GM06990 (cell line): ENCODE measurements at places on chromosomes 7 and 10.

GRCh38 chr10:46216836-46217751 is 69.7 kb upstream of the ANTXRL start:
- no peak for DNase-seq

DNA sequence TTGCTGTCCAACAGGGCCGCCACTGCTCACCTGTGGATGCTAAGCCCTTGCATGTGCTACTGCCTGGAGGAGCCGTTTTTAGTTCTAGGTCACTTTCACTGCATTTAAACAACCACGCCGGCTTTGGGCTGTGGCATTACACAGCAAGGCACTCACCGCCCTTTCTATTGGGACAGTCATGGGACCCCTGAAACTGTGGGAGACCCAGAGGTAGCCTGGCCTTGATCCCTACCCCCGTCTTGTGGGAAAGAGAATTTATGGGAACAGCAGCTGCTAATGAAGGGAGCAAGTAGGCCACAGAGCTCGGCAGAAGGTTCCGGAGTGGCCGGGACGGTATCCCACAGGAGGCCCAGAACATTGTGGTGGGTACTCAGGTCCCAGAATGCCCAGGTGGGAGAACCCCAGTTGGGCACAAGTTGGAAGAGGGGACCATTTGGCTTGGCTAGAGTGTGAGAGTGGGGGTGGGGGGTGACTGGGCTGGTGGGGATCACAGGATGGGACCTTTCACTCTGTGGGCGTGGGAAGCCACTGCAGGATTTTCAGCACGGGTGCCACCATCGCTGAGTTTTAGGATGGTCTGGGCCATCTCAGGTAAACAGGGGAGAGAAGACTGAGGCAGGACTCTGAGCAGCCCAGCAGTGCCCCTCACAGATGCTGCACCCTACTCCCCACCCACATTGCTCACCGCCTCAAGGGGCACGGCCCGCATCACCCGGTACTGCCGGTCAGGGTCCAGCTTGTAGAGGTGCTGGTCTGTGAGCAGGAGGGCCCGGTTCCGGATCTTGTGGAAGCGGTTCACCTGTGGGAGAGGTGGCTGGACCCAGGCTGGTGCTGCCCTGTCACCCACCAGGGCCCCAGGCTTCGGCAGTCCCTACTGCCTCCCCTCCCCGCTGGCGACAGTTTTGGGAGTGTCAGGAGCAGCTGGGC is 15.2 kb downstream of the MYO1G start:
- DNase-seq: no peak

DNA sequence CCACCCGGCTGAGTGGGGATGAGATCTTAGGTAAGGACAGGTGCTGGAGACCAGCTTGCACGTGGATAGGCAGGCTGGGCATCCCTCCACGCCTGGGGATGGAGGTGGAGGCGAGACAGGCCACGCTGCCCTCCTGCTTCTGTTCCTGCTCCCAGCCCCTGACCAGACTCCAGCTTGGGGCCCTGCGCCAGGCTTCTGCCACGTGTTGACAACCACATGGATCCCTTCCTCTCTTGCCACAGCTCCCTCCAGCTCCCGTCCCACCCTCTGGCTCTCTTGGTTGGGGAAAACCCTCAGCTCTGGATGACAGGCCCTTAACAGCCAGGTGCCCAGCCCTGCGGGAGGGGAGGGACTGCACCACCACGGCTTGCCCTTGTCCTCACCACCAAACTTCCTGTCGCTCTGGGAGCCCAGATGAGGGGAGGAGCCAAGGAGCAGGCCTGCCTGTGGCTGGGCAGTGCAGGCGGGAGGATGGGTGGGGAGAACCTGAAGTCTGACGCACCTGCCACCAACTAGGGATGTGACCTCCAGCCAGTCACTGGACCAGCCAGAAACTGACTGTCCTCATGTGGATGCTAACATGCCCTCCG is 36.0 kb downstream of the KCNH2 start:
- no peak for DNase-seq

- no peak for DNase-seq
Observed at GRCh38 chr10:98215373-98215772, 52.6 kb downstream of the LOXL4 start.

DNA sequence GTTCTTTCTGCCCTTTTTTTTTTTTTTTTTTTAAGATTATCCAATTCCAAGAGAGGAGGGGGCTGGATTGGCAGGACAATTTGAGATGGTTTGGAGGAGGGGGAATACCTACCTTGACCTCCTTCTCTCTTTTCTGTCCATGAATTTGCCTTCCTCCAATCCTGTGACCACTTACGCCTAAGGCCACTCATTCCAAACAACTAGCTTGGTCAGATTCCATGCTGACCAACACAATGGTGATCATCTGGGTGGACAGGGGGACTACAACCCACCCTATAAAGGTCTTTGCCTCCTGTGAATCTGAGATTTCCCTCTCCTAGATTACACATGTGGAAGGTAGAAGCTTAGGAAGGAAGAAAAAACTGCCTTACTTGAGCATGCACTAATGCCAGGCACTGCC is 2.3 kb upstream of the LDB1 start:
- no peak for DNase-seq

GRCh38 chr10:70368774-70369482 is 13.5 kb downstream of the LRRC20 start:
- DNase-seq: no peak

DNA sequence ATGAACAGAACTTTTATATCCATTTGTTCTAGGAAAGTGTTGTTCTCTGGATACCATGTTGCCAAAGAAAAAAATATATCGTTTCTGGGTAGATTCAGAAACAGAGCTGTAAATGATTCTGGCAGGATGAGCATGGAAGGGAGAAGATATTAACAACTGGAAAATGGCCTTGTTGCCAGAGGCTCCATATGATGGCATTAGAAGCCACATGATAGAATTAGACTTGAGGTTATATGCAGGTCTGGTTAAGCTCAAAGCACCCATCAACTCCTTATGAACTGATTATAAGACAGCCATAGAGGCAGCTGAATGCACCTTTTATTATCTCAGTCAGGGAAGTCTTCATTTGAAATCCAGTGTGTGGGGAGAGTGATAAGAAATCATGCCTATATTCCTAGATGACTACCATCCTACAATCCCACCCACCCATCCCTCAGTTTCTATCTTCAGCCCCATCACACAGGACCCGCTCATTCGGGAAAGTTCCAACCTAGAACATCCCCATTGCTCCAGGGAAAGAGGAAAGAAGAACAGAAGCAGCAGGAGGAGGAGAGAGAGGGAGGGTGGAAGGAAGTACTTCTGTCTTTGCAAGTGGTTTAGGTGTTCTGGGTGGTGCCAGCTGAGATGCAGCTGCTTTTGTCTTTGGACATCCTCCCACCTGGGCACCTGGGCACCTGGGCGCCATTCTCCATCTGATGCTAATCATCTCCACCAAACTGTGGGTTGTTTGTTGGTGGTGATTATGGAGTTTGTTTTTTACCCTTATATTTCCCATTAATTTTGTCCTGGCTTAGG is 25.5 kb upstream of the TRIL start:
- DNase-seq: no peak

- peak; percentile 64 for DNase-seq
Observed at GRCh38 chr7:24963218-24963617, 16.8 kb downstream of the OSBPL3 start.

DNA sequence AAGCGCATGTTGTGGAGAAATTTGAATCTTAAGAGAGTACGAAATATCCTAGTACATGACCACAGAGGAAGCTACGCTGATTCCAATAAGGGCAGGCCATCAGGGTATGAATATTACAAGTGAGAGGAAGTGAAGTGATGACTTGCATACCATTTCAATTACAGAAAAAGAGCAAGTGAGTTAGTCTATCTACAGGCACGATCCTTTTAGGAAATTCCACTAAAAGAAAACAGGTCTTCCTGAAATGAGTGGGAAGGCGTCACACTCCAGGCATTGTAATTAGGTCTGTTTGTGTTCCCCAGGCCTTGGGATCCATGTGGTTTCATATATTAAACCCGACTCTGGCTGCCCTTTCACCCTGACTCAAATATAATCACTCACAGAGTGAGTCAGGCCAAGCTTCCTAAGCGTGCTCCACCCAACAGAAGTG is 152.5 kb downstream of the SEMA3A start:
- no peak for DNase-seq

DNA sequence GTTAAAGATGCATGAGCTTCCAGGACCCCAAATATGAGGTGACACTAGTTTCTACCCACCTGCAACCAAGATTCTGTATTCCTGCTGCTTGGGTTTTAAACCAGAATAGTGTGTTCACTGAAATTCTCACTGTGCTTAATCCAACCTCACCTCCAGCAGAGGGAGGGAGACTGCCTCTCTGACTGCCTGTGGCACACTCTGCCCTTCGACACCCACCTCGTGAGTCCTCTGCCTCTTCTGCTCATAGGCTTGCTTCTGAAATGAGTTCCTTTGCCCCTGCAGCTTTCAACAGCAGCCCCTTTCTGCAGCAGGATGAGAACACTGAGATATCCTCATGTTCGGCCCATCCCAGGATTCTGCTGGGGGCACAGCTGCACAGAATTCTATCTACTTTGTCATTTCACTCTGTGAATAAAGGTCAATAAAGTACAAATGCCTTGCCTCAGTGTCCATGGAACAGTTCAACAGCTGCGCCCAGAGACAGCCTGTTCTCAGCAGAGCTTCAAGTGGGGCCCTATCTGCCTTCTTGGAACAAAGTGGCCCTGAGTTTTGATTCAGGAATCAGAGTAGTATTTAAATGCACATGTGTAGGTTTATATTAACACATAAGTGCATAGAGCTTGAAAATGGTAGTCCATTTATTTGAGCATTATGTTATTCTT is 632.5 kb downstream of the TNS3 start:
- DNase-seq: no peak

- DNase-seq: no peak
Observed at GRCh38 chr7:18978108-18978495, 139.3 kb downstream of the TWIST1 start.

- DNase-seq: no peak
Observed at GRCh38 chr10:132395704-132396493, 1.1 kb upstream of the PWWP2B start.

DNA sequence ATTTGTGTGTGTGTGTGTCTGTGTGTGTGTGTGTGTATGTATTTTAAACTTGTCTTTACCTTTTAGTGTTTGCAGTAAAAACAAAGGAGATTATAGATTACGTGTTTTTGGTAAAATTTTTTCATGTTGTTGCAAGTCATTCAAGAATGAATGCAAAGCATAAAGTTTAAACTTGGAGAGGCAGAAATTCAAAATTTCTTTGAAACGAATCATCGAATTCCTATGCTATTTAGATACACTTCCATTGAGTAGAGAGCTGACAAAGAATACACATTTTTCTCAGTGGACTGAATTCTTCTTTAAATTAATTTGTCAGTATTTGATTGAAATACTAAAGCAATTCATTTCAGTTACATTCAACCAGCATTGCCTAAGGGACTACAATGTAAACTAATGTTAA is 66.0 kb upstream of the HDAC9 start:
- DNase-seq: no peak

DNA sequence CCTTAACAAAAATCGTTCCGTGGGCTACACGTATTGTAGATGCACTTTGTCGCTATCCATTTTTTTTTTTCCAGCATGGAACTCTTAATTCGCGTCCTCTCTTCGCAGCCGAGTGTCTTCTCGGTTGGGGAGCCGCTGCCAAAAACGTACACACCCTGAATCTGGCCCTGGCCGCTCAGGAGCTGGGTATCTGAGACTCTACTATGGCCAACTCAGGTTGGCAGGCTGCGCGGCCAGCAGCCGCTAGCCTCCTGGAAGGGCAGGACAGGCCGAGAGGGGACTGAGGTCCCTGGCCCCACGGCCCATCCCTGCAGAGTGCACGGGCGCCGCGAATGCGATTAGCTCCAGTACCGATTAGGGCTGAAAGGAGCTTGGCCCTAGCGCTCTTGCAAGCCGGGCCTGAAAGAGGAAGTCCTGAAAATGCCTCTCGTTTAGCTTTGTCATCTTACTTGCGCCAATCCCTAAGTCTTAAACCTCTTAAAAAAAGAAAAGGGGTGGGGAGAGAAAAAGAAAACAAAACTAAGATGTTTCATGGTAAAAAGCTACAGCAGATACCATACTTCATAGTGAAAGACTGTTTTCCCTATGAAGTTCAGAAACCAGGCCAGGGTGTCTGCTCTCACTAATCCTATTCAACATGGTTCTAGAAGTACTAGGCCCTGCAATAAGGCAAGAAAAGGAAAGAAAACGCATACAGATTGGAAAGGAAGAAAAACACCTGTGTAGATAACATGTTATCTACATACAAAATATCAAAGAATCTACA is 113.2 kb upstream of the RHEB start:
- peak; percentile 83 for DNase-seq

DNA sequence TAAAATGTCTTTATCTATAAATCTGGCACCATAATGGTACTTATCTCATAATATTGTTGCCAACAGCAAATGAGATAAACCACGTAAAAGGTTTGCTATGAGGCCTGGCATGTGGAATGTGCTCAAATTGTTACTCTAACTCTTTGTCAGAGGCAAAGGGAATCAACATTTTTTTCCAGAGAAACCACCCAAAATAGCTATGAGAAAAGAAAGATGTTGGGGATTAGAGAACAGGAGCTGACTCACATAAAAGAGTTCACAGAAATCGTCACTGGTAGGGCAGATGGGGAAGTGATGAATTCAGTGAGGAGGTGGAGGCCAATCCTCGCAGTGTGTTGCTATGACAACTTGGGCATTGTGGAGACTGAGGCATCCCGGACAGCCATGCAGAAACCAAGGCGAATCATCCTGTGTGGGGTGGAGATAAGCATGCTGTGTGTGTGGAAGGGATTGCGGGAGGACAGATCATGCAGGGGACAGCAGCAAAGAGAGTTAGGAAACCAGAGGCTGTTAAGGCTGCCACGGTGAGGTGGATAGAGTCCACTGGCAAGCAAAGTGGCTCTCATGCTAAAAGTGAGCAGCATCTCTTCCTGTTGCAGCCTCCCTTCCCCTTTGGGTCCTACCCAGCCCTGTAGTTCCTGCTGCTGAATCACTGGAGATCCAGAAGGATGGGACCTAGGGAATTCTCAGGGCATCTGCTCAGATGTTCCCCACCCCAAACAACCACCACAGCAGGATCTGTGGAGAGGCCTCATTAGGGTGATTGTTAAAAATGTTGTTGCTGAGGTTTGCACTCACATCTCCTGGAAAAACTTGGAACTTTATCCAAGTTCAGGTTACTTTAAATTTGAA is 103.9 kb downstream of the CUBN start:
- DNase-seq: peak; percentile 28

DNA sequence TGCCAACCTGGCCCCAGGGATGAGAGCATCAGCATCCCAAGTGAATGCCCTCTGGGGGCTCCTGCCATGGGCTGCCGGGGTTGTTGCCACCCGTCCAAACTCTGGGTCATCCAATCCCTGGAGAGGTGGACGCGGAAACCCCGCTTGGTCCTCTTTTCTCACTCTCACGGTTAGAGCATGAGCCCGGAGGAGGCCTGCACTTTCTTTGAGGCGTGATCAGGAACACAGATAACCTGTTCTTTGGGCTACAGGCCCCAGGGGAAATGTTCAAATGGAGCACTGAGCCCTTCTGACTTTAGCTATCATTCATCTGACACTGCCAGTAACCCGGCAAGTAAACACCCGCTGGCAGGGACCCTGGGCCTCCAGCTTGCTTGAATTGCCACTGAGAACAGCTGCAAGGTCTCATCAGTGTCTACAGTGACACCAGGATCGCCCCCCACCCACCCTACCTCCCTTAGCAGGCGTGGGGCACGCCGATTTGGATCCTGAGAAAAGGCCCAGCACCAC is 29.4 kb upstream of the SLF2 start:
- no peak for DNase-seq
